Cerebellar nuclear complex (tissue), 1 donor: ENCODE measurements at places on chromosomes 4 and X.

GRCh38 chrX:83759872-83760271, 101.1 kb upstream of the CYLC1 start:
- DNase-seq, result no peak

GRCh38 chr4:61866378-61867030, 666.4 kb downstream of the ADGRL3 start:
- no peak for DNase-seq

GRCh38 chr4:54006755-54007154, 57.6 kb downstream of the CHIC2 start:
- DNase-seq, result no peak

DNA sequence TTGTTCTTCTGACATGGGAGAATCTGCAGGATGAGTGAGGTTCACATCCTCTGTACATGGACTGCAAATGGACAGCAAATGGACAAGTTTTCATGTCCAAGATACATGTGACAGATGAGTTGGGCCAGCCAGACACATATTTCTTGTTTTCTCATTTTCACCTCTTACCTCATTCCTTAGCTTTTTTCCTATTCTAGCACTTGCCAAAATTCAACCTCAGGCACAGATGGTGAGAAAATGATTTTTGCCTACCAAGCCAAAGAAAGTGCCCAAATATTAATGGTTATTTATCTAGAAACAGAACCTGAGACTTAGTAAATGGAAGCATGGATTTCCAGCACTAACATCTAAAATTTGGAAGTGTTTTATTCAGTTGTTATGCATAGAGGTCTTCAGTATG, 402.2 kb downstream of the AFF2 start:
- DNase-seq, result no peak

DNA sequence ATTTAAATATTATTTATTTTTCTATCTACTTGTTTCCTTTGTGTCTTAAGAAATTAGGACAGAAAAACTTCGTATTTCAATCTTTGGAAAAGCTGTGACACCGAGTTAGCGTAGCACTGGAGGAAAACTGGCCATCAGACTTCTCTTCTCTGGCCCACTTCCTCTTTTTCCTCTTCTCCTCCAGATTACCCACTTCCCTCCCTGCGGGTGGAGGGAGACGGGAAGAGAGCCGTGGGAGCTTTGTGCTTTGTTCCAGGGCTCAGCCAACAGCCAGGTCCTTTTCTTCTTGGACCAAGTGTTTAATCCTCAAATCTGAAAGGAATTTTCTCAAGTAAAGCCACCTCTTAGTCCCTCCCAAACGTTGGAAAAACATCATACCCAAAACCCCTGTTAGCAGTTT, 29.7 kb downstream of the OFD1 start:
- no peak for DNase-seq

DNA sequence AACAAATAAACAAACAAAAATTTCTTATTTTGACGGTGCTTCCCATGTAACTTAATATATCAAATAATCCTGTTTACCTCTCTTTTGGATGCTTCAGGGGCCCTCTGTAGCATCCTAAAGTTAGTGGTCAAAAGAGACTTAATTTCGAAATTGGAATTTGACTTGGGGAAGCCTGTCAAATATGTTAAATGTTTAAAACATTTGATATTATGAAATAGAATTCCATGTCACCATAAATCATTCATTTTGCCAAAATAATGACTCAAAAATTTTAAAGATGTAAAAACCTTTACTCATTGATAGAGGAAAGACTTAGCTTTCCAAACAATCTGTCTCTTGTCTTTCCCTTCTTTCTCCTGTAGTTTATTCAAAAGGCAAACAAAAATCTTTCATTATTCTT, 20.6 kb upstream of the TEX13A start:
- DNase-seq, result no peak

DNA sequence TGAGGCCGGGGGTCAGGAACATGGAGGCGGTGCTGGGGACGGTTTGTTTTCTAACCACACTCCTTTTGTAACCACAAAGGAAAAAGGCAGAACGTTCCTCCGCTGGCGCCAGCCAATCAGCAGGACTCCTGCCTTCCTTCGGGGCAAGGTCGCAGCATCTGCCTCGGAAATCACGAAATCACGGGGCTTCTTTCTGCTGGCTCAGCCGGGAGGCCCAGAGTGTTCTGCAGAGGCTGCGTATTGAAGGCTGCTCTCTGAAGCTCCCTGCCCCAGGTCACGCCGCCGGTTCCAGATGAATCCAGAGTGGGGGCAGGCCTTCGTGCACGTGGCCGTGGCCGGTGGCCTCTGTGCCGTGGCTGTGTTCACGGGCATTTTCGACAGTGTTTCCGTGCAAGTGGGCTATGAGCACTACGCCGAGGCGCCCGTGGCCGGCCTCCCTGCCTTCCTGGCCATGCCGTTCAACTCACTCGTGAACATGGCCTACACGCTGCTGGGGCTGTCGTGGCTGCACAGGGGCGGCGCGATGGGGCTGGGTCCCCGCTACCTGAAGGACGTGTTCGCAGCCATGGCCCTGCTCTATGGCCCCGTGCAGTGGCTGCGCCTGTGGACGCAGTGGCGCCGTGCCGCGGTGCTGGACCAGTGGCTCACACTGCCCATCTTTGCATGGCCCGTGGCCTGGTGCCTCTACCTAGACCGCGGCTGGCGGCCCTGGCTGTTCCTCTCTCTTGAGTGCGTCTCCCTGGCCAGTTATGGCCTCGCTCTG, 9.4 kb downstream of the TMEM187 start:
- no peak for DNase-seq

GRCh38 chr4:62410371-62411003, 1210.4 kb downstream of the ADGRL3 start:
- no peak for DNase-seq
